ENCODE measurements at places on chromosomes 5 and 9. TPM values are rescaled to one million over a fixed set of nuclear protein-coding genes. Genes with fewer than 3 reads are reported as not detected.

GRCh38 chr5:50965654-50966375, 299.4 kb downstream of the PARP8 start:
- H3K4me3 ChIP-seq = no peak overlapping the region
- H3K36me3 ChIP-seq = no peaks in the 10 kb centered on the region
- DNase-seq = no peak
- H3K27ac ChIP-seq = no peak overlapping the region

PCDH12 gene
- total RNA-seq = 0.18 TPM

DNA sequence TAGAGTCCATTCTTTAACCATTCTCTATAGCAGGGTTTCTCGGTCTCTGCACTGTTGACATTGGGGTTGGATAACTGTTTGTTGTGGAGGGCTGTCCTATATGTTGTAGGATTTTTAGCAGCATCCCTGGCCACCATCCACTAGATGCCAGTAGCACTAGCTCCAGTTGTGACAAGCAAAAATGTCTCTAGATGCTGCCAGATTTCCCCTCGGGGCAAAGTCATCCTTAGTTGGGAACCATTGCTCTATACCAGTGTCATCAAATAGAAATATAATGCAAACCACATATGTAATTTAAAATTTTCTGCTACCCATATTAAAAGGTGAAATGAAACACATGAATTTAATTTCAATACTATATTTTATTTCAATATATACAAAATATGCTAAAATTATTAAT, 2.9 kb downstream of the TTC23L start:
- no peak overlapping the region for H3K4me3 ChIP-seq
- H3K36me3 ChIP-seq = no peaks in the 10 kb centered on the region
- no peak overlapping the region for H3K27ac ChIP-seq
- H3K4me1 ChIP-seq = peaks cover 3% of the 10 kb centered on the region

DNA sequence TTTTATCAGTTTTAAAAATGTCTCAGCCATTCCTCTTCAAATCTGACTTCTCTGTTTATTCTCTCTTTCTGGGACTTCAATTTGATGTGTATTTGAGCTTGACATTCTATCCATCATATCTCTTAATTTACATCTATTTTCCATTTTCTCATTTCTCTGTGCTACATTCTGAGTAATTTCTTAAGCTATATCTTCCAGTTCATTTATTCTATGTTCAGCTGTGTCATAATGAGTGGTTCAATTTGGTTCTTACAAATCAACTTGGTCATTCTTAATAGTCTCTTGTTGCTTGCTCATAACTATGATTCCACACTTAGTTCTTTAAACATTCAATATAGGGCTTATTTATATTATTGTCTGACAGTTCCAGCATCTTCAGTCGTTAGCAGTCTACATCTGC, 16.9 kb downstream of the CKMT2 start:
- no peak overlapping the region for H3K27ac ChIP-seq
- H3K27me3 ChIP-seq = no peaks in the 10 kb centered on the region
- no peaks in the 10 kb centered on the region for H3K36me3 ChIP-seq
- H3K4me3 ChIP-seq = no peak overlapping the region

GRCh38 chr9:5178126-5178805, 7.2 kb downstream of the INSL6 start:
- H3K27ac ChIP-seq = no peak overlapping the region
- no peaks in the 10 kb centered on the region for H3K36me3 ChIP-seq
- DNase-seq = no peak
- H3K27me3 ChIP-seq = no peaks in the 10 kb centered on the region
- no peaks in the 10 kb centered on the region for H3K4me1 ChIP-seq

GOLM1 gene
- 54.8 TPM for total RNA-seq

DNA sequence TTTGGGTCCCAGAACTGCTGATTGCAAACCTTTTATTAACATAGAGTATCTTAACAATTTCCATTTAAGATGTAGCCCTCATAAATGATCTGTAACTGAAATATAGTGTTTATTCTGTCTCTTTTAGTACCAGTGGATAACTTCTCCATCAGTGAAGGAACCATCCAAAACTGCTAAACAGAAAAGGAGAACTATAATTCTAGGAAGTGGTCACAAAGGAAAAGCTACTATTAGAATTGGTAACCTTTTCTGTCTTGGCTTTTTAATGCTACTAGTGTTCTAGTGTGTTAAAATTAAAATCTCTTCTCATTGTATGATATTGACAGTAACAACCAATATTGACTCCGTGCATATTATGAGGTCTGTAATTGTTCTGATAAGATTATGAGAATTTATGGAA, 12.8 kb downstream of the CEP78 start:
- H3K27ac ChIP-seq = no peak overlapping the region
- H3K4me1 ChIP-seq = no peaks in the 10 kb centered on the region
- no peaks in the 10 kb centered on the region for H3K36me3 ChIP-seq
- no peak overlapping the region for H3K4me3 ChIP-seq
- H3K27me3 ChIP-seq = no peaks in the 10 kb centered on the region

GRCh38 chr9:95131023-95131943, 186.2 kb downstream of the FANCC start:
- H3K4me3 ChIP-seq = no peak overlapping the region
- peaks cover 2% of the 10 kb centered on the region for H3K4me1 ChIP-seq
- peak; percentile 60 for DNase-seq
- no peak overlapping the region for H3K27ac ChIP-seq

DNA sequence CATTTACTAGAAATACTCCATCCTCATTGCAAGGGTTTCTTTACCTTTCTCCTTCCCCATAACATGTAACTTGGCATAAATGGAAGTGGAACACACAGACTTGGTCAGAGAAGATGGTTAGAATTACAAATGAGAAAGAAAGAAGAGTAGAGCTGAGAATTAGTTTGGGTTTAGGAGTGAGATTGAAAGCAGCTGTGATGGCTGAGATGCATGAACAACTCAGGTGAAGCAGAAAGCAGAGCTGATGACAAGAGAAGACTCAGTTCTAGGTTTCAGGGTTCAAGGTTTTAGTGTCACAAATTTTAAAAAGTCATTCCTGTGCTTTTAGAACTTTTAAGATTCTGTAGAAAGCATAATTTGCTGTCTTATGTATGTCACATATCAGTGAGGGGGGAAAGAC, 54.0 kb downstream of the TMEM161B start:
- H3K27me3 ChIP-seq = no peaks in the 10 kb centered on the region
- H3K27ac ChIP-seq = no peak overlapping the region
- no peak overlapping the region for H3K4me3 ChIP-seq
- H3K36me3 ChIP-seq = peaks cover 5% of the 10 kb centered on the region
- no peaks in the 10 kb centered on the region for H3K4me1 ChIP-seq

GRCh38 chr5:78610636-78611035, 37.9 kb downstream of the LHFPL2 start:
- H3K27ac ChIP-seq = peak overlapping the region; percentile 12
- H3K36me3 ChIP-seq = peaks cover 6% of the 10 kb centered on the region
- no peaks in the 10 kb centered on the region for H3K27me3 ChIP-seq

DNA sequence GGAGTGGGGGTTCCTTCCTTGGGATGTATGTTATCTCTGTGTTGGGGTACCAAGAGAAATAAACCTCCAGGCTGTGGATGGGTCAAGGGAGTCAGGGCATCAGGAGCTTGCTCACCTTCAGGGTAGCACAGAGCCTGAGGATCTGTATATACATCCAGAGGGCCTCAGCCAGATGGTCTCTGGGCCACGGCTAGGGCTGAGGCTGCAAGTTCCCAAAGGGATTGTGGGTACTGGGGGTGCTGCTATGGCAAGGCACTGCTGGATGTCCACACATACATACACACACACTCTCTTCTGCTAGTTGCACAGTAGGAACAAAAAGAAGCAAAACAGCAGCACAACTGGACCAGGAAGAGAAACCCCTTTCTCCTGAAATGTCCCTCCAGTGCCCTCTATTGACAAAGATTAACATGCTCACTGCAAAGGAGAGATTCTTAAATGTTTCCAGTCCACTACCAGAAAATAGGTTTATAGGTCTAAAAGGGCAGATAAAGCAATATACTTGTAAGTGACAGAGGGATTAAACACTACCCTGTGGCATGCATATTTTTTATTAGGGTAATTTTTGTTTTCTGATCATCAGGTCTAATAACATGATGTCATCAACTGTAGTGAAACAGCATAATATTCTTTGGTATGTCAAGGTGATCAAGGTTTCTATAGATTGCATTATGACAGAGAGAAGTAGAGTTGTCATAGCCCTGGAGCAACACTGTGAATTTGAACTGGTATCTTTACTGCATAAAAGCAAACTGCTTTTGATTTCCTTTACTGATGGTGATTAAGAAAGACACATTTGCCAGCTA, 56.3 kb upstream of the KCNN2 start:
- no peaks in the 10 kb centered on the region for H3K27me3 ChIP-seq
- H3K27ac ChIP-seq = peak overlapping the region; percentile 81
- no peak overlapping the region for H3K4me3 ChIP-seq
- peaks cover 10% of the 10 kb centered on the region for H3K4me1 ChIP-seq

ADAMTSL2 gene
- not detected for total RNA-seq

DNA sequence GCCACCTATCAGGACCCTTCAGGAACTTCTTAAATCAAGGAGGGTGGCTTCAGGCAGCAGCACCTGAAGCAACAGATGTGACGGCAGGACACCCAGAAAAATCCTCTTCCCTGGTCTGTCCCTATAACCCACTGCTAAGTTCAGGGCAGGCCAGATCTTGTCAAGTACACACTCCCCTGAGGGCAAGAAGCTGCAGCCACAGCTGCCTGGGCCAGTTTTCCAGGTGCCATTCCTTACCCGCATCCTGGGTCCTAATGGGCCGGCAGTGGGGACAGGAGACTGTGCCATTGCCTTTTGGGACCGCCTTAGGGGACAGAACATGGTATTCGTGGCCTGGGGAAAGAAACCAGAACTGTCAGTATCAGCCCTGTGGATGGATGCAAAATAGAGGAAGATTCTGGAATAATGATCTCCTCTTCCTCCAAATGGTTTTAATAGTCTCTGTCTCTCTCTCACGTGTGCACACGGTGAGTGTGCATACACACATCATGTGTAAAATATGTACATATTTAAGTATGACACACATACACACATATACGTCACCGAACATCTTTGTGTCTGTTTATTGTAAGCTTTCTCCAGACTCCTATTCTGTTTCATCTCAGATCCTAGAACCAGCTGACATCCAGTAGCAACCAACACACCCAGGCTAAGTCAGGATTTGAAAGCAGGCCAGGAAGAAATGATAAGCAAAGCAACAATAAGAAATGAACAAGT, 14.0 kb downstream of the ORM2 start:
- H3K4me1 ChIP-seq = peaks cover 3% of the 10 kb centered on the region
- no peaks in the 10 kb centered on the region for H3K27me3 ChIP-seq
- DNase-seq = peak; percentile 72
- H3K36me3 ChIP-seq = peaks cover 71% of the 10 kb centered on the region

HABP4 gene
- 10.3 TPM for total RNA-seq

DNA sequence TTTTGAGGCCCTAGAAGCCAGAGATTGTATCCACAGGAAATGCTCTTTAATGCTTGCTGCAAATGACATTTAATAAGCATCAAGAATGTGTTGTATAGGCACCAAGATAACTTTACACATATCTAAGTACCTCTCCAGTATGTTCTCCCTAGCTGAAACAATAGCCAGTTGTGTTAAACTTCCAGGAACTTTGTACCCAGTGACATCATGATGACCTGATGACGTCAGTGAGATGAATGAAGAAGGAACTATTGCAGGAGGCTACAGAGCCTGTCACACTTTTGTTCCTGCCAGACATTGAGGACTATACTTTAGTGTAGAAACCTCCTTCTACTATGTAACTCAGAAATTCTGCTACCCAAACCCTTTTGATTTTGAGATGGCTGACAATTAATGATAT, 129.8 kb downstream of the CD180 start:
- H3K4me1 ChIP-seq = no peaks in the 10 kb centered on the region
- H3K27ac ChIP-seq = no peak overlapping the region
- H3K4me3 ChIP-seq = no peak overlapping the region
- peak; percentile 39 for DNase-seq
- no peaks in the 10 kb centered on the region for H3K27me3 ChIP-seq

GRCh38 chr9:3346549-3346948, 179.3 kb downstream of the RFX3 start:
- H3K4me3 ChIP-seq = no peak overlapping the region
- no peaks in the 10 kb centered on the region for H3K36me3 ChIP-seq
- H3K27ac ChIP-seq = no peak overlapping the region
- no peaks in the 10 kb centered on the region for H3K27me3 ChIP-seq
- peaks cover 2% of the 10 kb centered on the region for H3K4me1 ChIP-seq
- DNase-seq = no peak

- peak; percentile 95 for DNase-seq
- no peak overlapping the region for H3K4me3 ChIP-seq
- no peaks in the 10 kb centered on the region for H3K27me3 ChIP-seq
- H3K4me1 ChIP-seq = peaks cover 26% of the 10 kb centered on the region
- H3K27ac ChIP-seq = peak overlapping the region; percentile 75
- H3K36me3 ChIP-seq = no peaks in the 10 kb centered on the region
Measured at GRCh38 chr5:131610198-131611063, 24.6 kb downstream of the RAPGEF6 start.

DNA sequence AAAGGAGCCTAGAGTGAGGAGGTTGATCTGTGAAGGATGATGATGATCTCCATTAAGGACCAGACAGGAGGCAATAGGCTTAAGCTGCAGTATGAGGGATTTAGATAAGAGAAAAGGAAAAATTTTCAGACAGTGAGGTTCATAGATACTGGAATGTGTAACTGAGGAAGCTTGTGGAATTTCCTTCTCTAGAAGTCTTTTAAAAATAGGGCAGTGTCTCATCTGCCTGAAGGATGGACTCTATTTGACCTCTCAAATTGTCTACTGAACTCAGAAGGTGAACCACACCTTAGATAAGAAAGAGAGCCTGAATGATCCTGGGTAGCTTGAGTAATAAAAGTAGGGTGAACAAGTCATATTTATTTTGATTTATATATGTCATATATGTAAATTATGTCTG, 148.2 kb upstream of the CDKN2B start:
- peaks cover 3% of the 10 kb centered on the region for H3K4me1 ChIP-seq
- H3K36me3 ChIP-seq = no peaks in the 10 kb centered on the region
- no peak overlapping the region for H3K4me3 ChIP-seq
- no peak overlapping the region for H3K27ac ChIP-seq

PDCD1LG2 gene
- total RNA-seq = 33.3 TPM

- no peaks in the 10 kb centered on the region for H3K4me1 ChIP-seq
- H3K27me3 ChIP-seq = peaks cover 14% of the 10 kb centered on the region
- H3K4me3 ChIP-seq = no peak overlapping the region
- no peak overlapping the region for H3K27ac ChIP-seq
- H3K36me3 ChIP-seq = no peaks in the 10 kb centered on the region
Measured at GRCh38 chr5:64165160-64165499, 513 bp upstream of the RNF180 start.

DNA sequence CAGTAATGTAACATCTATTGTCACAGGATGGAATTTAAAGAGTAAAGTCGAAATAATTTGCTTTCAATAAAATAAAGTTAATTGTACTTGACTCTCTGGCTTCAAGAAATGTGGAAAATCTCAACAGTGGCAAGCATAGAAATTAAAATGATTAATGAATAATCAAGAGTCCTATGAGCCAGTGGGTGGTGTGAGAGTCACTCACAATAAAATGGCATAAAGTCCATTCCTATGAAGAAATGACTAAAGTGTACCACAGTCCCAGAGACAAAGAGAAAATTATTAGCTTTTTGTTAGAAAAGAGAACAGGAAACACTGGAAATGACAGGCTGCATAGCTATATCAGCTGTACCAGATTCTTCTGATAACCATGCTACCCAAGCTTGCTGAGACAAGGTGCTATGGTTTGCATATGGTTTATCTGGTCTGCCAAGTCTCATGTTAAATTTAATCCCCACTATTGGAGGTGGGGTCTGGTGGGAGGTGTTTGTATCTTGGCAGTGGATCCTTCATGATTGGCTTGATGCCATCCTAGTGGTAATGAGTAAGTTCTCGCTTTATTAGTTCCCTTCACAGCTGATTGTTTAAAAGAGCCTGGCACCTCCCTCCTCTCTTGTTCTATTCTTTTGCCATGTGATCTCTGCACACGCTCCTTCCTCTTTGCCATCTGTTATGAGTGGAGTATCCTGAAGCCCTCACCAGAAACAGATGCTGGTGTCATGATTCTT, 647.7 kb upstream of the ITGA1 start:
- DNase-seq = no peak
- H3K4me1 ChIP-seq = no peaks in the 10 kb centered on the region
- no peaks in the 10 kb centered on the region for H3K27me3 ChIP-seq
- H3K4me3 ChIP-seq = no peak overlapping the region
- H3K36me3 ChIP-seq = no peaks in the 10 kb centered on the region

STPG3 gene
- not detected for total RNA-seq

OR13C4 gene
- not detected for total RNA-seq

Measured in IMR-90 (cell line).